Activated gamma-delta T cell treated with Interleukin-2 at 50 U/mL for 16 hours (primary cell): ENCODE measurements at places on chromosomes 7 and 10.

- no peak for DNase-seq
Measured at GRCh38 chr10:16732376-16732775, 84.8 kb downstream of the RSU1 start.

- no peak for DNase-seq
Measured at GRCh38 chr7:23276376-23276775, 22.8 kb upstream of the MALSU1 start.

DNA sequence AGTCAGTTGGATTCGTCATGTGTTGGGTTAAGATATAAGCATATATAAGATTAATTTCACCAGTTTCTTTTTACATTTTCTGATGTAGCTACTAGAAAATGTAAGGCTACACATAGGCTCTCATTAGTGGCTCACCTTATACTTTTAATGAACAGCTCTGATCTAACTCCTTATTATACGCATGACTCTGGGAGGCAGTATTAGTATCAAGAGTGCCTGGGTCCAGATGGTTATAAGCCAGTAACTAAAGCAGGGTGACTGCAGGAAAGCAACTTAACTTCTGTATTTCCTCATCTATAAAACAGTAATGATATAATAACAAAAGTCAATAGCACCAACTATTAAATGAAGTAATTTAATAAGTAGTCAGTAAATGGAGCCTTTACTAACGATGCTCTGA is 1.4 kb upstream of the ELMO1 start:
- no peak for DNase-seq

GRCh38 chr10:1732564-1732996 is 4.7 kb downstream of the ADARB2 start:
- DNase-seq, result no peak

- DNase-seq, result no peak
Measured at GRCh38 chr10:118841881-118842605, 87.3 kb upstream of the CACUL1 start.

DNA sequence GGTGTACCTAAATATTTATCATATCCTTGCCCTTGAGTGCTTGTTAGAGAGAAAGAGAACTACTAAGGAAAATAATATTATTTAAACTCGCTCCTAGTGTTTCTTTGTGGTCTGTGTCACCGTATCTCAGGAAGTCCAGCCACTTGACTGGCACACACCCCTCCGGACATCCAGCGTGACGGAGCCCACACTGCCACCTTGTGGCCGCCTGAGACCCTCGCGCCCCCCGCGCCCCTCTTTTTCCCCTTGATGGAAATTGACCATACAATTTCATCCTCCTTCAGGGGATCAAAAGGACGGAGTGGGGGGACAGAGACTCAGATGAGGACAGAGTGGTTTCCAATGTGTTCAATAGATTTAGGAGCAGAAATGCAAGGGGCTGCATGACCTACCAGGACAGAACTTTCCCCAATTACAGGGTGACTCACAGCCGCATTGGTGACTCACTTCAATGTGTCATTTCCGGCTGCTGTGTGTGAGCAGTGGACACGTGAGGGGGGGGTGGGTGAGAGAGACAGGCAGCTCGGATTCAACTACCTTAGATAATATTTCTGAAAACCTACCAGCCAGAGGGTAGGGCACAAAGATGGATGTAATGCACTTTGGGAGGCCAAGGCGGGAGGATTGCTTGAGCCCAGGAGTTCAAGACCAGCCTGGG is 11.4 kb downstream of the SERPINE1 start:
- DNase-seq, result peak; percentile 87

DNA sequence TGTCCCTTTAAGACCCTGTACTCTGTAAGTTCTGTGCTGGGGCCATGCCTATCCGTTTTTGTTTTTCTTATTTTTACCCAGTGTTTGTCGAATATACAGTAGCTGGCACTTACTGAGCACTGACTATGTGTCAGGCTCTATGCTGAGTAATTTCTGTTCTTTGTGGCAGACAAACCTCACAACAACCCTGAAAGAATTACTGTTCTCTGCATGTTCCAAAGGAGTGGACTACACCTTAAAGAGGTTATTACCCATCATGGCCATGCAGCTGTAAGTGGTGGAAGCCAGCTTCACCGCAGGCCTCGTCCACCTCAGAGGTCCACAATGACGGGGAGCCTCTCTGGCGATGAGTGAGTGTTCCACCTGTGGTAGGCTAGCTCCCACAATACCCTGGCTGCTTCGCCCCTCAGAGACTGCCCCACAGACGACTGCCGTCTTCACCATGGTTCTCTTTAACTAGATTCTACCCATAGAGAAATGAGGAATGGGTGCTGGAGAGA is 30.1 kb upstream of the RBM20 start:
- DNase-seq, result no peak

DNA sequence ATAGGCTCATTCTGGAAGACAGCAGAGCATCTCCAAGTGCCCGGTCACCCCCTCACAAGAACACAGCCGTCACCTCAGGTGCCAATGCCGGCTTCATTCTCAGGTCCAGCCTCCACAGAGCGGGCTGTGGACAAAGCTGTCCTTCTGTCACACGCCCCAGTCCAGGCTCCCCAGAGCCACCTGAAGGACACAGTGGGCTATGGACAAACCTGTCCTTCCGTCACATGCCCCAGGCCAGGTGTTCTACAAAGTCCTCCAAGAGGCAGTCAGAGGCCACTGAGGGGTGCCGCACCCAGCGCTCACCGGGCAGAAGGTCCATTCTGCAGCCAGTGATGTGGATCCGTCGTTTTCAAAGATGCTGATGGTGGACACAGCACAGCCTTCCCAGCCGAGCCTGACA is 173.2 kb upstream of the PPP2R2D start:
- no peak for DNase-seq

- no peak for DNase-seq
Measured at GRCh38 chr7:112905950-112906349, 115.8 kb upstream of the TMEM168 start.

GRCh38 chr7:111832174-111832573 is 269.9 kb upstream of the IMMP2L start:
- DNase-seq, result no peak

GRCh38 chr10:127925471-127926207 is 18.7 kb downstream of the PTPRE start:
- no peak for DNase-seq

DNA sequence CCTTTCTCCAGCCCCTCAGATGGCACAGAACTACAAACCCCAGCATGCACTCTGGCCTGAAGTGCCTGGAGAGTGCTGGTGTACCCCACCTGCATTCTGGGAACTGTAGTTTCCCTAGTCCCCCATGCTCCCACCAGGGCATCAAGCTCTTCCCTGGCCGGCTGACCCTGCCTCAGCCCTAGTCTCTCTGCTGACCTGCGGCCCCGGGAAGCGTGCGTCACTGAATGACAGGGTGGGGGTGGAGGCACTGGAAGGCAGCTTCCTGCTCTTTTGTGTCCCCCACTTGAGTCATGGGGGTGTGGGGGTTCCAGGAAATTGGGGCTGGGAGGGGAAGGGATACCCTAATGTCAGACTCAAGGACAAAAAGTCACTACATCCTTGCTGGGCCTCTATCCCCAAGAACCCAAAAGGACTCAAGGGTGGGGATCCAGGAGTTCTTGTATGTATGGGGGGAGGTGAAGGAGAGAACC is 2.1 kb downstream of the NOS3 start:
- DNase-seq, result no peak

- DNase-seq, result no peak
Measured at GRCh38 chr10:77849039-77849664, 77.4 kb downstream of the DLG5 start.

- no peak for DNase-seq
Measured at GRCh38 chr7:50595491-50596102, 30.4 kb upstream of the DDC start.

DNA sequence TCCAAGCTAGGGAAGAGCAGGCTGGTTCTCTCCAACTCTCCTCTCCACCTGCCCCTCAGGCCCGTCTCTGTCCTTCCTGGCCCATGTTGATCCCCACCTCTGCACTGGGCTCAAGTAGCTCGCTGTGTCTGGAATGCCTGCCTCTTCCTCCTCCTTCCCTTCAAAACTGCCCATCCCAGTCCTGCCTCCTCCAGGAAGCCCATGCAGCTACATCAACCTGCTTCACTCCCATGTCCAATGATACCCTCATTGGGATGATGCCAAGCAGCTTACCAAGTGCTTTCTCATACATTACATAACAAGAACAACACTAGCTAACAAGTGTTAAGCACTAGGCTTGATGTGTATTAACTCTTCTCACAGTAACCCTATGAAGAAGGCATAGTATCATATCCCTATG is 8.2 kb downstream of the ASB10 start:
- DNase-seq, result no peak

DNA sequence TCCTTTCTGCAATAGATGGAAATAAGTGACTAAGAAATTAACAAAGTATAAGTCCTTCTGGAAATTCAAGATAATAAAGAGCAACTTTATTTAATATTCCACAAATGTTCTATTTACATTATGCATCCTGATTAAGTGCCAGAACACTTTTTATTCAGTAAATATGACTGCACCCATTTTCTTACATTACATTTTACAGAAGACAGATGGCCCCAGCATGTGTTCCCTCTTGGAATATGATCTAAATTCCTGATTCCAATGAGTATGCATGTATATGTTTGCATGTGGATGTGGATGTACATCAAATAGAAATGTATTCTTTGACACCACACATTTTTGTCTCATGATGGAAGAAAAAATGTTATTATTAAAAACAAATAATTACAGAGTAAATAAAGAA is 628.7 kb upstream of the SEMA3D start:
- no peak for DNase-seq

- peak; percentile 53 for DNase-seq
Measured at GRCh38 chr7:34823650-34824258, 165.7 kb downstream of the NPSR1 start.

DNA sequence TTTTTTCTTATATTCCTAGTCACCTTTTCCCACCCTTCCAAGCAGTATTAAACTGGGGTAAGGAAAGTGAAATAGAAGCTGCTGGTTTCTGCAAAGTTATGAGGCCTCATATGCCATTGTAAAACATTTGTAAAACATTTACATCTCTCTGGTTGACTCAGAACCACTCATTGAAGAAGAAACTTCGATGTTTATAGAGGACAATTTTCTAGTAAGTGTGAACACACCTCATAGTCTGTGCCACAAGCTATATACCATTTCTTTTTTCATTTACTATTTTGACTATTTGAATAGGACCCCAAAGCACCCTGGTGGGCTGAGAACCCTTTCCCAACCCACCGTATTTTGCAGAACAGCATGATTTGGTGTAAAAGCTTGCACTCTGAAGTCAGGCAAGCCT is 12.9 kb upstream of the ITGB1 start:
- DNase-seq, result no peak

- DNase-seq, result no peak
Measured at GRCh38 chr10:22742678-22743077, 28.3 kb upstream of the PIP4K2A start.

DNA sequence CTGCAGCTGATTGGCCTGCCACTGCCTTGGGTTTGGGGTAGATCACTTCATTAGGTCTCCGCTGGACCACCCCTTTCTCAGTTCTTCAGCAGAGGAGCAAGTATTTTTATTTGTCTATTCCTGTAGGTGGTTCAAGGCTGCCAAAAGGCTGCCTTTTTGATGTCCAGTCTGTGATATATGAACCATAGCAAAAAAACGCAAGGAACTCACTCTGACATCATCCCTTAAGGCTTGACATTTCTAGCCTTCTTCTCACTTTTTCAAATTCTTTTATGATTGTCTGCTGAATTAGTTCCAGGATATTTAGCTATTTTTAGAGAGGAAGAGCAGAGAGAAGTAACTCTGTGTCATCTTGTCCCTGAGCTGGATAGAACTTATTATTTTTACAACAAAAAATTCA is 269.2 kb downstream of the BAMBI start:
- no peak for DNase-seq
